Natural killer cell treated with Interleukin-12 subunit alpha and Interleukin-12 subunit beta and Interleukin-15 and Interleukin-18, amount 100 ng/mL, for 72 hours (primary cell): ENCODE measurements at places on chromosomes 16 and 17. TPM values are rescaled to one million over a fixed set of nuclear protein-coding genes. Genes with fewer than 3 reads are reported as not detected.

Gene MYH1
- total RNA-seq = not detected

Gene RNF167
- total RNA-seq = 144 TPM

Gene KLHL10
- total RNA-seq = not detected

Gene AGRP
- not detected for total RNA-seq

Gene COX6A2
- total RNA-seq = not detected

Gene BCL6B
- total RNA-seq = 0.73 TPM

Gene TPSG1
- total RNA-seq = 1.3 TPM

Gene JPH3
- total RNA-seq = not detected

Gene TCAP
- total RNA-seq = 2.5 TPM

Gene C16orf95
- 7.0 TPM for total RNA-seq

Gene PLA2G15
- 11.8 TPM for total RNA-seq

DNA sequence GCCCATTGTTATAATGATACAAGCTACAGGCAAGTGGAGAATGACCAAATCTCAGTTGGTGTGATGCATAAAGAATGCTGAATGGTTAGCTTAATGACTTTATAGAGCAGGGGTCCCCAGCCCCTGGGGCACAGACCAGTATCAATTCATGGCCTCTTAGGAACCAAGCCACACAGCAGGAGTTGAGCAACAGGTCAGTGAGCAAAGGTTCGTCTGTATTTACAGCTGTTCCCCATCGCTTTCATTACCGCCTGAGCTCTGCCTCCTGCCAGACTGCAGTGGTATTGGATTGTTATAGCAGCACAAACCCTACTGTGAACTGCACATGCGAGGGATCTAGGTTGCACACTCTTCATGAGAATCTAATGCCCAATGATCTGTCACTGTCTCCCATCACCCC lies 114.0 kb upstream of the ZFHX3 start:
- no peak overlapping the region for H3K4me3 ChIP-seq
- H3K36me3 ChIP-seq = no peaks in the 10 kb centered on the region
- H3K4me1 ChIP-seq = peaks cover 14% of the 10 kb centered on the region
- peaks cover 5% of the 10 kb centered on the region for H3K27me3 ChIP-seq

DNA sequence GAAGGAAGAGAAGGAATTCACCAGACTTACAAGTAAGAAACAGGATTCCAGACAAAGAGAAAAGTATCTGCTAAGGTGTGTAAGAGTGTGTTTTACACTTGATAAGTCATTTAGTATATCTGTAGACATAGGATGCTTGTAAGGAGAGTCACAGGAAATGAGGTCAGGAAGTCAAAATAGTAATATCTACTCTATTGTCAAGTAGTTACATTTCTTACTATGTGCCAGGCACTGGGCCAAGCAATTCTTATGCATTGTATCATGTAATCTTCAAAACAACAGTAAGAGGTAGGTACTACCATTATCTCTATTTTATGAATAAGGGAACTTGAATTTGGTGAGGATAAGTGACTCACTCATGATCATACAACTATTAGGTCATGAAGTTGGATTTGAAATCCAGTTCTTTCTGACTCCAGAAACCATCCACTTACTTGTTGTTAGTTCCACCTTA lies 129.1 kb downstream of the SNX11 start:
- no peak for DNase-seq
- H3K27me3 ChIP-seq = no peaks in the 10 kb centered on the region
- no peaks in the 10 kb centered on the region for H3K36me3 ChIP-seq
- peaks cover 57% of the 10 kb centered on the region for H3K4me1 ChIP-seq
- no peak overlapping the region for H3K4me3 ChIP-seq
- H3K27ac ChIP-seq = no peak overlapping the region

GRCh38 chr16:50955311-50955710 lies 195.8 kb downstream of the SALL1 start:
- H3K4me1 ChIP-seq = no peaks in the 10 kb centered on the region
- no peak overlapping the region for H3K4me3 ChIP-seq
- no peaks in the 10 kb centered on the region for H3K36me3 ChIP-seq
- no peak overlapping the region for H3K27ac ChIP-seq
- no peak for DNase-seq

- no peaks in the 10 kb centered on the region for H3K27me3 ChIP-seq
- H3K36me3 ChIP-seq = no peaks in the 10 kb centered on the region
- H3K4me1 ChIP-seq = peaks cover 9% of the 10 kb centered on the region
- H3K27ac ChIP-seq = no peak overlapping the region
- no peak for DNase-seq
Measured at GRCh38 chr16:74291176-74291575, 5.4 kb upstream of the PSMD7 start.

- H3K4me3 ChIP-seq = no peak overlapping the region
- no peaks in the 10 kb centered on the region for H3K36me3 ChIP-seq
- H3K4me1 ChIP-seq = peaks cover 12% of the 10 kb centered on the region
- H3K27me3 ChIP-seq = peaks cover 3% of the 10 kb centered on the region
Measured at GRCh38 chr17:17493249-17493985, 2.8 kb downstream of the RASD1 start.

- no peaks in the 10 kb centered on the region for H3K4me1 ChIP-seq
- DNase-seq = no peak
- no peaks in the 10 kb centered on the region for H3K36me3 ChIP-seq
- no peak overlapping the region for H3K4me3 ChIP-seq
- peaks cover 5% of the 10 kb centered on the region for H3K27me3 ChIP-seq
Measured at GRCh38 chr17:33983824-33984574, 271.1 kb upstream of the CCL2 start.

DNA sequence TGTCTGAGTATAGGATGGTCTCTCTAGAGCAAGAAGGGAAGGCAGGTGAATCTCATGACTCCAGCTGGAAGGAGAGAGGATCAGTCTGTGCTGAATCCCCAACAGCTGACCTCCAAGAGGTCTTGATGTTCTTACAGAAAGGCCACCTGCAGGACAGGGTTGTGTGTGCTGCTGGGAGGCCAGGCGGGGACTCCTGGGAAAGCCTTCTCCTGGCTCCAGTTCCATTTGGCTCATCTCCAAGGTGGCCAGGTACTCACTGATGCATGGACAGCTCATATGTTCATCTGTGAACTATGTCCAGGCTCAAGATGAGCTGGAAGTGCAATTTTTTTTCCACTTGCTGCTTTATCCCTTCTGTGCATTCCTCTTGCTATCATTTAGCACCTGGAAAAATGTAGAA lies 730.2 kb upstream of the RBFOX1 start:
- no peak for DNase-seq
- no peak overlapping the region for H3K27ac ChIP-seq
- H3K36me3 ChIP-seq = no peaks in the 10 kb centered on the region
- no peaks in the 10 kb centered on the region for H3K4me1 ChIP-seq
- no peak overlapping the region for H3K4me3 ChIP-seq

- H3K27ac ChIP-seq = no peak overlapping the region
- H3K4me3 ChIP-seq = no peak overlapping the region
- no peak for DNase-seq
- no peaks in the 10 kb centered on the region for H3K36me3 ChIP-seq
- no peaks in the 10 kb centered on the region for H3K4me1 ChIP-seq
Measured at GRCh38 chr16:52832771-52833170, 219.9 kb downstream of the CHD9NB start.

GRCh38 chr17:74202938-74203337 lies 540 bp upstream of the RPL38 start:
- H3K4me1 ChIP-seq = peaks cover 34% of the 10 kb centered on the region
- H3K27me3 ChIP-seq = peaks cover 12% of the 10 kb centered on the region
- H3K4me3 ChIP-seq = peak overlapping the region; percentile 98
- peaks cover 7% of the 10 kb centered on the region for H3K36me3 ChIP-seq
- peak overlapping the region; percentile 98 for H3K27ac ChIP-seq

GRCh38 chr17:9272501-9273200 lies 251.3 kb downstream of the NTN1 start:
- H3K36me3 ChIP-seq = no peaks in the 10 kb centered on the region
- H3K27ac ChIP-seq = no peak overlapping the region
- no peaks in the 10 kb centered on the region for H3K27me3 ChIP-seq
- no peak for DNase-seq

DNA sequence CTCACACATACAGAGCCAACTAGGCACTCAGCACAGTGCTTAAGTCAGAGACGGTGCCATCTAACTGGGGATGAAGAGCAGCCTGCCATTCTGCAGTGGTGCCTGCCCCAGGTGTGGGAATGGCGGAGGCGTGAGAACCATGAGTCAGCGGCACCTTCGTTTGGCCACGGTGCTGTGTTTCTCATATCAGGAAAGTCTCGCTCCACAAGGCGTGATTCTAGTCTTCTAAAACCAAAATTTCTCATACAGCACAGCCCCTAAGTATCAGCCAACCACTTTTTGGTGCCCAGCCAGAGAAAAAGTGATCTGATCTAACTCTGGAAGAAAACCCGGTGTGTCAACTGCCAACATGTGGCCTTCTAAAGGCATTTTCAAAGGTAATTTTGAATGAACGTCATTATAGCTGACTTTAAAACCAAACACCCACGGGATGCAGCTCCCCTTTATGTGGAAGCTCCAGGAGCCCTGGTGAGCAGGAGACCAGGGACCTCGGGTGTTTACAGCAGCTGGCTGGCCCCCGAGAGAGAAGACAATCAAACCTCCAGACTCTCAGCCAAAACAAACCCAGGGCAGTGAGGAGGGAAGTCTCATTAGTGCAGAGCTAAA lies 54.6 kb downstream of the ABCC12 start:
- H3K36me3 ChIP-seq = no peaks in the 10 kb centered on the region
- no peak overlapping the region for H3K4me3 ChIP-seq
- no peak for DNase-seq
- peaks cover 27% of the 10 kb centered on the region for H3K27me3 ChIP-seq

DNA sequence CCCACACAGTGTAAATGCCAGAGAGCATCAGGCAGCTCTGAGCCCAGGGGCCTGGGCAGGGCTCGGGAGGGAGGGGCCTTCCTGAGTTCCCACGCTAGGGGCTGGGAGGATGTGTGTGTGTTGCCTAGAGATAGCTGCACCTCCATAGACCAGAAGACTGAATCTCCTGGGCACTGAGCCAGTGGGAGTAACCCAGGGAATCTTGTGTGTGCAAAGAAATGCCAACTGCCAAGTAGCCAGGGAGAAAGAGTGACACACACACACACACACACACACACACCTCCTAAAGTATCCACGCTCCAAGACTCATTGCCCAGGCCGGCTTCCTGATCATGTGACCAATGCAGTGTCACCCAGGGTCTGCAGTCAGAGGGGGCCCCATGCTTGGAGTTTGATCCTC lies 166.2 kb upstream of the RPL38 start:
- no peak overlapping the region for H3K4me3 ChIP-seq
- no peaks in the 10 kb centered on the region for H3K36me3 ChIP-seq
- peaks cover 6% of the 10 kb centered on the region for H3K27me3 ChIP-seq
- H3K27ac ChIP-seq = no peak overlapping the region

DNA sequence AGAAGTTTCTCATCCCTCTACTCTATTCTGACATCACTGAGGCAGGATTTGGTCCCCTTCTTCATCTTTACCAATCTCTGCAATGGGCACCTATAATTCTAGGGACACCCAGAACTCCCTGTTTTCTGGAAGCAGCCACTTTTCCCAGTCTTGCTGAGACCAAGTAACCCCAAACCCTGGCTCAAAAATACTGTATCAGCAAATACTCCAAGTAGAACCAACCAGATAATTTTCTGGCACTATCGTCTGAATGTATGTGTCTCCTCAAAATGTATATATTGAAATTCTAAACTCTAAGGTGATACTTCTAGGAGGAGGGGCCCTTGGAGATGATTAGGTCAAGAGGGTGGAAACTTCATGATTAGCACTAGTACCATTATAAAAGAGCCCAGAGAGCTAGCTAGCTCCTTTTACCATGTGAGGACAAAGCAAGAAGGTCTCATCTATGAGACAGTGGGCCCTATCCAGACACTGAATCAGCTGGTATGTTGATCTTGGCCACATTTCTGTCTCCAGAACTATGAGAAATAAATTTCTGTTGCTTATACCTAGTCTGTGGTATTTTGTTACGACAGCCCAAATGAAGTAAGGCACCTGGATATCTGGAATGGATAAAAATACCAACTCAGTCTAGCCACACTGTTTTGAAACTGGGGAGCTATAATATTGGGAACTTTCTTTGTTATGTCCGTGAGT lies 464.4 kb downstream of the CDH11 start:
- no peak overlapping the region for H3K4me3 ChIP-seq
- H3K4me1 ChIP-seq = no peaks in the 10 kb centered on the region
- no peaks in the 10 kb centered on the region for H3K36me3 ChIP-seq
- H3K27ac ChIP-seq = no peak overlapping the region
- no peaks in the 10 kb centered on the region for H3K27me3 ChIP-seq
- DNase-seq = no peak
